ENCODE measurements at places on chromosomes 16 and 17.
A peak's percentile ranks its signal among the peaks of the same experiment; 100 is the strongest.

- no peak for DNase-seq
Observed at GRCh38 chr17:40287159-40287493, 553 bp upstream of the CDC6 start.

- DNase-seq: peak; percentile 76
Observed at GRCh38 chr16:58026139-58026704, 668 bp downstream of the MMP15 start.

DNA sequence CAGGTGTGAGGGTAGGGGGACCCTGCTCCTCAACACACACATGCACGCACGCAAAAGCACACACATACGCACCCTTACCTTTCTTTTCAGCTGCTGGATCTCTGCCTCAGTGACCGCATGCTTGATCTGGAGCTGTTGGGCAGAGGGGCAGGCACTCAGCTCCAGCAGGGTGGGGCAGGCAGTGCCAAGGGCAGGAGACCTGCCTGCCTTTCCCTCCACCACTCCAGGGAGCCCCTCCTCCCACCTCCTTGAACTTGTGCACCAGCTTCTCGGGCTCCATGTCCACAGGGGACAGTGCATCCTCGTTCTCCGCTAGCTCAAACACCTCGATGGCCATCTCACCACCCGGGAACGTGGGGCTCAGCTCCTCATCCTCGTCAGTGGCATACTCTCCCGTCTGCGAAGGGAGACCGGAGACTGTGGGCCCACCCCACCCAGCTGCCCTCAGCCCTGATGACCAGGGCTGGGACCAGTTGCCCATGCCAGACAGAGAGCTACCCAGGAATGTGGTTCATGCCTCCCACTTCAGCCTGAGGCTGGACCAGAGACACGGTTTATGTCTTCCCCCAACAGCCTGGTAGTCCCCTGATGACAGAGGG, 9.3 kb upstream of the SAMD14 start:
- no peak for DNase-seq

DNA sequence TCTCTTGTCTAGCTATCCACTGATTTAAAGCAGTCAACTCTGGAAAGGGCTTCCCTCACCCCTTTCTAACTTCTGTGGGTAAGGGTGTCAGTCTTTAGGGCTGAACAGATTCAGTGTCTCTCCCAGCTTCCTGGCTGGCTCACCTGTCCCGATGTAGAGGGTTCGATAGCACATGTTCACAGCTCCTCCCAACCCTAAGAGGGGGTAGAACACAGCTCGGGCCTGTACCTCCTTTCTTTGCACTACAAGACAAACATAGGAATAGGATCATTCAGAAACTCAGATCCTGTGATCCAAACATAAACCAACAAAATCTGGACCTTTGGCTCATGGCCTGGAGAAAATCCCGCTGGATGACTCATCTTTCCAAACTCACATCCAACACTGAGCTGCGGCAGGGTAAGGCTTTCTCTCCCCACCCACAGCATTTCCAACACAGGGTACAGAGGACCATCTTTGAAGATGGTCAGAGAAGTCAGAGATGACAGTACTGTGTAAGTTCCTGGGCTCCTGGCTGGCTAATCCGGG, 5.8 kb upstream of the DHRS13 start:
- no peak for DNase-seq

GRCh38 chr16:48597563-48598387, 12.2 kb downstream of the N4BP1 start:
- DNase-seq: no peak

GRCh38 chr16:55184052-55184451, 140.0 kb upstream of the IRX6 start:
- DNase-seq: no peak

DNA sequence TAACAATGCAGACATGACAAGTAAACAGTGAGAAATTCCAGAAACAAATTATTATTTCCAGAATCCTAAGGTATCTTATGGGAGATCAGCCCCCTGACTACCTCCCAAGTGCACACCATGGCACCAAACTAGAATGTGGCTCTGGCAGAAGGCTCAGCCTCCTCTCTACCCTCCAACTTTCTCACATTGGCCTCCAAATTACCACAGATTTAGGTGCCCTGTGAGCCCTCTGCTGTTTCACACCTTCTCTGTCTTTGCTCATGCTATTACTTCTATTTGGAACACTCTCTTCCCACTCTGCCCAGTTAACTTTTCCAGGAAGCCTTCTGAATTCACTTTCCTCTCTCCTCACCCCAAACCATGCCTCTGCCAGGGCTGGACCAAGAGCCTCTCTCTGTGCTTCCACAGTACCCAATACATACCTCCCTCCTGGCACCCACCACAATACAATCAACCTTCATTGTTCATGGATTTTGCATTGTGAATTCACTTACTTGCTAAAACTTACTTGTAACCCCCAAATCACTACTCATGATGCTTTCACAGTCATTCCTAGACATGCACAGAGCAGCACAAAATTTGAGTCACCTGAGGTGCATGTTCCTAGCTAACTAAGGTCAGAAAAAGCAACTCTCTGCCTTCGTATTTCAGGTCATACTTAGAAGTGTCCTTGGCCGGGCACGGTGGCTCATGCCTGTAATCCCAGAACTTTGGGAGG, 31.4 kb downstream of the SMG6 start:
- DNase-seq: no peak

Data from DMS53 (cell line).